ENCODE measurements at places on chromosomes 3 and 15.

GRCh38 chr3:144586382-144586781, 614.8 kb downstream of the DIPK2A start:
- DNase-seq, result no peak

- DNase-seq, result no peak
Measured at GRCh38 chr3:16724487-16724886, 119.3 kb upstream of the DAZL start.

GRCh38 chr15:31585240-31585639, 258.6 kb downstream of the KLF13 start:
- no peak for DNase-seq

GRCh38 chr3:110749006-110749405, 322.6 kb upstream of the NECTIN3 start:
- no peak for DNase-seq

GRCh38 chr3:15501126-15501525, 20.4 kb downstream of the COLQ start:
- no peak for DNase-seq

DNA sequence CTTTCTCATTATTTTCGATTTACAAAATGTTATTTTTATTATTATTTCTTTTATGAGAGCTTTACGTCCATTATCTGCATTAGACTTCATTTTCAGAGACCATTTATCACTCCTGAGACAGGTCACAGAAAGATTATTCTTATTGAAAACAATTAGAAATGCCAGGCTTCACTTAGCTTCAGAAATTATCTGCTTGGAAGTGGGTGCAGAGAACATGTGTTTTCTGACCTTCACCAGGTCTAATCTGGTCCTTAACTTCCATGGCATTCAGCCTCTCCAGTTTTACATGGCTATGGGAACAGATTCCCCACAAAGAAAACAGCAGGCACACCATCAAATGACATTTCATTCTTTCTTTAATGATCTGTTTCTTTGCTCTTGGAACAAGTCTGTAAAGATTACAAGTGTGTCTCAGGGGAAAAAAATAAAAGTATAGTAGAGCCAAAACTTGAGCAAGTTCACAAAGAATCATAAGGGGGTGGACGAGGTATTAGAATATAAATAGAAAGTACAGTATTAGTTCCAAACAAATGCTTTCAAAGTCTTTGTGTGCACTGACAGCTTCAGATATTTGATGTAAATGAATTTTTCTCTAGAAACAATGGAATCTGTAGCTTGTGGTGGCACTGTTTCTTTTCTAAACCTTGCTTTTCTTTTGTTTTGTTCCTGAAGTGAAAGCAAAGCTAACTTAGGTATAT, 294.2 kb upstream of the MEIS2 start:
- DNase-seq, result no peak

DNA sequence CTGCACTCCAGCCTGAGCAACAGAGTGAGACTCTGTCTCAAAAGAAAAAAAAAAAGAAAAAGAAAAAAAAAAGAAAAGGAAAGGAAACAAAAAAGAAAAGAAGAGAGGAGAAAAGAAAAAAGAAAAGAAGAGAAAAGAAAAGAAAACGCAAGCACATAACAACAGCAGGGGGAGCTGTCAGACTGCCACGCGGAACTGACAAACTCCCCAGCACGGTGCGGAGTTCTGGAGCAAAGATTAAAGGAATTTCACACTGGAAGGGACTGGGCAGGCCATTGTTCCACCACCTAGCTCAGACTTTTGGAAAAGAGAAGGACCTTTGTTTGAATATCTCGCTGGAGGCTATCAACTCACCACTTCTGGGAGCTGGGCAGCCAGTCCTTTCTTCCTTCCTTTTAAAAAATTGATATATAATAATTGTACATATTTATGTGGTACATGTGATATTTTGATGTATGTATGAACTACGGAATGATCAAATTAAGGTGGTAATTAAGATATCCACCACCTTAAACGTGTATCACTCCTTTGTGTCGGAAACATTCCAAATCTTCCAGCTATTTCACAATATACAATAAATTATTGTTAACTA, 40.5 kb downstream of the DPPA2 start:
- peak; percentile 52 for DNase-seq

DNA sequence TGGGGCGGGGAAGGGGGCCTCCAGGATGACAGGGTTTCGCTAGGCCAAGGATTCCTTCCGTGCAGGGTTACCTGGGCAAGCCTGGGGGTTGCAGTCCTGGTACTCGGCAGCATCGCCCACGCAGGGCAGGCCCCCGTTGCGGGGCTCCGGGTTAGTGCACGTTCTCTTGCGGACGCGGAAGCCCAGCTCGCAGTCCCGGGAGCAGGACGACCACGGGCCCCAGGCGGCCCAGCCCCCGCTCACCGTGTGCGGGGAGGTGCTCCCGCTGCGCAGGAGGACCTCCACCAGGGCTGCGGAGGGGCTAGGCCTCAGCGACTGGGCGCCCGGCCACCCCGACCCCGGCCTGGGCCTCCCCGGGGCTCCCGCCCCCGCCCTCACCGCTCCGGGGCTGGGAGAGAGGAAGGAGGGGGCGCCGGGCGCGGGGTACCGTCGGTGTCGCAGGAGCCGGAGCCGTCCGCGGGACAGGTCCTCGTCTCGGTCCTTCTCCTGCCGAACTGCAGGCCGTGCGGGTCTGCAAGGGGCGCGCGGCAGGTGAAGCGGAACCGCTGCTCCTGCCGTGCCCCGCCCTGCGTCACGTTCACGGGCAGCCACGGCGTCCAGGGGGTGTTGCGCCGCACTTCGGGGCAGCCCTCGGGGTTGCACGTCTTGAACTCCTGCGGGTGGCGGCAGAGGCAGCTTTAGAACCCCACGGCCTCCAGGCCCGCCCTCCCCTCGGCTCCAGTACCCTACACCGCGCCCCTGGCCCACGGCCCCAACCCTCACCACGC, 114.6 kb downstream of the SEMA5B start:
- no peak for DNase-seq

GRCh38 chr3:72413228-72413627, 435.0 kb downstream of the SHQ1 start:
- no peak for DNase-seq

DNA sequence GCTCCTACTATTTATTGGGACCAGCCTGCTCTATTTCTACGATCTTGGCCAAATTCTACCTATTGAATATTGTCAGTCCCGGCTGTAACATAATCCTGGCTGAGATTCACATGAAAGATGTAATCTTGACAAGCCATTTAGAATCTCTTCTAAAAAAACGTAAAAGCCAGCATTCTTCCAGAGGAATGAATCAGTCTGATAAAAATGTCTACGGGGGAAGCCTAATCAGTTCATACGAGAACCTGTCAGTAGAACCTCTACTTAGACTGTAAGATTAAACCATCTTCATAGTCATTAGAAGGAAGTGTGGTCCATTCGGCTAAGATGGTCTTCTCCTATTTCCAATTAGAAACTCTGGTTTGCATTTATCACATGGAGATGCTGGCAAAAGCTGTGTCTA, 147.2 kb upstream of the WNT5A start:
- no peak for DNase-seq

DNA sequence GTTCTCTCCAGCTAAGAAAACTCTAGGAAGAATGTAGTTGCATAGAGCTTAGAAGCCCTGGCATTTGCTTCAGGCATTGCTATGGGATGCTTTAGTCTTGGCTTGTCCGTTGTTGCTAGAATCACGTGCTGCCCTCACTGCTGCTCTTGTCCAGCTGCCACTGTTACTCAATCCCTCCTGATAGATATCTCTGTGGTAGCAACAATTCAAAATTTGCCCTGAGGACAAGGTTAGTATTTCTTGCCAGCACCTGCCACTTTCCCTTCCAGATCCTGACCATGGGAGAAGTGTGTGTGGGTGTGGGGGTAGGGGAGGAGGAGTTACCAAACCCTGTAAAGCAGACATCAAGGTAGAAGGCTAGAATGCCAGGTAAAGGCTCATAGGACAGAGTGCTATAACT, 113.8 kb downstream of the PPM1L start:
- no peak for DNase-seq

GRCh38 chr3:138686771-138687221, 78.2 kb downstream of the FAIM start:
- DNase-seq, result peak; percentile 21

- DNase-seq, result no peak
Measured at GRCh38 chr3:154775821-154776548, 304.1 kb upstream of the MME start.

GRCh38 chr15:79431636-79432344, at the start of gene MINAR1:
Gene MINAR1, plus strand, starts transcription at chr15:79432336. Its CDS starts 23,812 bp downstream, at chr15:79456148.
- peak; percentile 54 for DNase-seq

DNA sequence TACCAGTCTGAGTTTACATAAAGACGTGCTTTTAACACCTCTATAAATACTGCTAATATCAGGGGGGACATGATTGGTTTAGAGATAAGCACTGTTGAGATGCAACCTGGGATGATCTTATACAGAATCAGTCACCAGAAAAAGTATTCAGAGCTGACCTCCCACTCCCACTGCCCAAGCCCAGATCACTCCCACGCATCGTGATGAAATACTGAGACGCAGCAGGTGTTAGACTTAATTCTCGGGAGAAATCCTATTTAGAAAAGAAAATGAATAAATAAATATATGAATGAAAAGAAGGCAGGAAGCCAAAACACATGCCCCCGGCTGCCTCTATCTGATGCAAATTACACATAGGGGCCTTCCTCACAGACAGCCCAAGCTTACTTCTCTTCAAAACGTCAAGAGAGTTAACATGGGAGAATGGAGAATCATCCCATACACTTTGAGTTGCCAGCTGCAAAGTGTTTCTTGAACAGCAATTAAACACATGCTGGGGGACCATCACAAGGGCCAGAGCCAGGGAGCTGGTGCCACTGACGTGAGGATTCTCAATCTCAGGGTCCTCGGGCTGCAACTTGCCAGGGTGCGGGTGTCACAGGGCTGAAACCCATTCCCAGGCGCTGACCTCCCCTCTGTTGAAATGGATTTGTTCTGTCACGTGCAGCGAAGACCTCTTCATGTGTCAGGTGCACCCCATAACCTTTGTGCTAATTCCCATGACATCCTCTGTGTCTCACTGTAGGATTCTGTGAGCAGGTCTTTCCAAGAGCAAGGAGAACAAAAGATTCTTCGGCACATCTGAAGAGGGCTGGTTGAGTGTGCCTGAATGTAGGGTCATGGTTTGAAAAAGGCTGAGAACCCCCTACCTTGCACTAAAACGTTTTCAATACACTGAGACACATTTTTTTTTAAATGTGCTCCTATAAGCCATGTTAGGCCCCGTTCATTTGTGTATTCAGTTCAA, 764.2 kb upstream of the ARRDC4 start:
- peak; percentile 20 for DNase-seq

DNA sequence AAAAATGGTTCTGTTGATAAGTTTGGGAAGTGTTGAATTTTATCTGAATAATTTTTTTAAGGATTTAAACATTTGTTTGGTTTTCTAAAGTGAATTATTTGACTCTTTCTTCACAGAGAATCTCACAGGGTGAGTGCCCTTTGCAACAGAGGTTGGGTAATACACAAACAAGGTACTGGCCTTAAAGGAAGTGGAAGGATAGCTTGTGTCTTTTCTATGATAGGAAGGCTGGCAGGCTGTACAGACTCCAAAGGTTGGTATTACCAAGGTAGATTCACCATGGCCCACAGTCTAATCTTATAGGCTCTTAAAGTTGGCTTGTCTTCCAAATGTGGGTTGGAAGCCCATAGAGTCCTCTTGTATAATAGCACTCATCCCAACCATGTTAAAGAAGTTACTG, 311.5 kb downstream of the SV2B start:
- no peak for DNase-seq

DNA sequence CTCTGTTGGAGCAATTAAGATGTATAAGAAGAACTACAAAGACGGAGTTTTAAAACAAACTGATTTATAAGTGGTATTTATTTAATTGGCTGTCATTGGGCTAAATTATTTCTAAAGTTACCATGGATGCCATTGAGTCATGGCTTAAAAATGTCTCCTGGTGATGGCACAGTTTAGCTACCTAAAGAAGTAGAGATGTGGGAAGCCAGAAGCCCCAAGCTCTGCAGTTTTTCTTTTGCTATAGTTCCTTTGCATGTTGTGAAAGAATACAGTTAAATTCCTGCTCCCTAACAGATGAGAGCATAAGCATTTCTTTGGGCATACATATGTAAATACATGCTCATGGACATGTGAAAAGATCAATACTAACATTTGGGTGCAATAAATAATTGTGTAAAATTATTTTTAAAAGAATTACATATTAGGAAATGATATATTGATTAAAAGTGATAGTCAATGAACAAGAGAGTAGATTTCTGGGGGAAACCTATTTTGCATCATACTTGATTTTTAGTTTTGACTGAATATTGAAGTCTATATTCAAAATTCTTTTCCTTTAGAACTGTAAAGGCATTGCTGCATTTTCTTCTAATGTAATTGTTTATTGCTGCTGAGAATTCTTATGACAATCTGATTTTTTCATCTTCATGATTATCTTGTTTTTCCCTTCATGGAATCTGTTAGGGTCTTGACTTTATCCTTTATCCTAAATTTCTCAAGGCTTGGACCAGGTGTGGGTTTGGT, 2.1 kb downstream of the OPA1 start:
- no peak for DNase-seq

- DNase-seq, result peak; percentile 68
Measured at GRCh38 chr3:49903451-49904424, at the start of gene MST1R. Gene MST1R, minus strand, starts transcription at chr3:49903873. Its CDS starts 264 bp downstream, at chr3:49903609.

DNA sequence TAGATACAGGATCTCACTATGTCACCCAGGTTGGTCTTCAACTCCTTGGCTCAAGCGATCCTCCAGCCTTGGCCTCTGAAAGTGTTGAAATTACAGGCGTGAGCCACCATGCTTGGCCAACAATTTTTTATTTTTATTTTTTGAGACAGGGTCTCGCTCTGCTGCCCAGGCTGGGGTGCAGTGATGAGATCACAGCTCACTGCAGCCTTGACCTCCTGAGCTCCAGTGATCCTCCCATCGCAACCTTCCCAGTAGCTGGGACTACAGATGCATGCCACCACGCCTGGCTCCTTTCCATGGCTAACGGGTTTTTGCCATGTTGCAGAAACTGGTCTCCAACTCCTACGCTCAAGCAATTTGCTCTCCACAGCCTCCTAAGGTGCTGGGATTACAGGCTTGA, 20.2 kb upstream of the PIK3CB start:
- no peak for DNase-seq

- no peak for DNase-seq
Measured at GRCh38 chr3:102525624-102526023, 90.8 kb downstream of the ZPLD1 start.

DNA sequence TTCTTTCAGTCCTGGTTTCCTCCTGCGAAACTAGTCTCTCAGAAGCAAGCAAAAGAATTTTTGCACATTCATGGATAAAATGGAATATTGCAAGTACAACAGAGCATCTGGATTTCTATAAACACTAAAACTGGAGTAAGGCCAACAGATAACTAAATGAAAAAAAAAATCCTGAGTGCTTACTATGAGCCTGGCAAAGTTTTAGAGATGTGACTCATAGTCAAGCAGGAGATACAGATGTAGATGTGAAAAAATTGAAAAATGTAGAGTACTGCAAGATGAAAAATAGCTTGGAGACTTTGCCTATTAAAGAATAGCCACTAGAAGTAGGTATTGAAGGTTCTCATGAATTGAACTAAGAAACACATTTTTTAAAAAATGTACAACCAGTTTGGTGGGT, 397.4 kb downstream of the OTOL1 start:
- no peak for DNase-seq

- DNase-seq, result peak; percentile 73
Measured at GRCh38 chr15:27017168-27017809, 46.3 kb downstream of the GABRG3 start.
